ENCODE measurements at places on chromosomes 6 and 20.

GRCh38 chr20:32062776-32063170 is 10.7 kb downstream of the HCK start:
- no peak for DNase-seq

- no peak for DNase-seq
These were observed 11.5 kb downstream of the ABHD12 start for GRCh38 chr20:25378884-25379733.

- no peak for DNase-seq
These were observed 238.9 kb downstream of the MAFB start for GRCh38 chr20:40449974-40450616.

DNA sequence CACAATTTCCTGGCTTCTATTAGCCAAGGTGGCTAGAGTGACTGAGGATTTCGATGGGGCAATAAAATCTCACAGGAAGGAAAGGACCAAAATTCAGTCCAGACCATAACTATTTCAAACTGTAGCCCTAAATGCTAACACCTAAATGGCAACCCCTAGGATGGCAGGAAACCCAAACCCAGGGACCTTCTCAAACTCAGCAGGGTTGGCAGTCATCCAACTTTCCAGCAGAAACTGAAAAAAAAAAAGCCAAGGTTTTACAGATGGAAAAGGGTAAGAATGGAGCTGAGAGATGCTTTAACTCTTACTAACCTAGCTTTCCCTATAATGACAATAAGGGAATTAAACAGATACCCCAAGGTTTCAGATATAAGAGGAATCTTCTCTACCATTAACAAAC is 10.5 kb downstream of the IBTK start:
- DNase-seq: peak; percentile 21

GRCh38 chr6:35507221-35507620 is 5.5 kb downstream of the TULP1 start:
- no peak for DNase-seq

- no peak for DNase-seq
These were observed 793.9 kb upstream of the EPHA7 start for GRCh38 chr6:94213226-94213625.

DNA sequence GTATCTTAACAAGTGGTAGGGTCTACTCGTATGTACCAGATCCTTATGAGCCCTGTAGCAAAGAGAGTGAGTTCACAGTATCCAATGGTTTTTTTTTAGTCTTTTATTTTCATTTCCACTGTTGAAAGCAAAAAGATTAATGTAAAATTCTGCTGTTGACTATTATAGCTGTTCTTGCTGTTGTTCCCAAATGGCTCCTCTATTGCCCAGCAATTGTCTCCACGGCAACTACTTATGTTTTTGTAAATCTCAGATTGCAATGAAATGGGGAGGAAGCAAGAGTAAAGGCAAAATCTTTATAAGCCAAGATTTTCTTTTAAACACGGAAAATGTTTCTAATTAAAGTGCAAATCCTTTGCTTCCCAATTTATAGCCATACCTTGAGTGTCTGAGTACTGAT is 406.1 kb downstream of the EPM2A start:
- DNase-seq: no peak

- DNase-seq: no peak
These were observed 1643.9 kb downstream of the HACE1 start for GRCh38 chr6:103215847-103216246.

GRCh38 chr20:63495741-63496595 is 2.9 kb downstream of the EEF1A2 start:
- DNase-seq: peak; percentile 48

GRCh38 chr6:113315879-113316278 is 541.3 kb upstream of the MARCKS start:
- DNase-seq: peak; percentile 47

DNA sequence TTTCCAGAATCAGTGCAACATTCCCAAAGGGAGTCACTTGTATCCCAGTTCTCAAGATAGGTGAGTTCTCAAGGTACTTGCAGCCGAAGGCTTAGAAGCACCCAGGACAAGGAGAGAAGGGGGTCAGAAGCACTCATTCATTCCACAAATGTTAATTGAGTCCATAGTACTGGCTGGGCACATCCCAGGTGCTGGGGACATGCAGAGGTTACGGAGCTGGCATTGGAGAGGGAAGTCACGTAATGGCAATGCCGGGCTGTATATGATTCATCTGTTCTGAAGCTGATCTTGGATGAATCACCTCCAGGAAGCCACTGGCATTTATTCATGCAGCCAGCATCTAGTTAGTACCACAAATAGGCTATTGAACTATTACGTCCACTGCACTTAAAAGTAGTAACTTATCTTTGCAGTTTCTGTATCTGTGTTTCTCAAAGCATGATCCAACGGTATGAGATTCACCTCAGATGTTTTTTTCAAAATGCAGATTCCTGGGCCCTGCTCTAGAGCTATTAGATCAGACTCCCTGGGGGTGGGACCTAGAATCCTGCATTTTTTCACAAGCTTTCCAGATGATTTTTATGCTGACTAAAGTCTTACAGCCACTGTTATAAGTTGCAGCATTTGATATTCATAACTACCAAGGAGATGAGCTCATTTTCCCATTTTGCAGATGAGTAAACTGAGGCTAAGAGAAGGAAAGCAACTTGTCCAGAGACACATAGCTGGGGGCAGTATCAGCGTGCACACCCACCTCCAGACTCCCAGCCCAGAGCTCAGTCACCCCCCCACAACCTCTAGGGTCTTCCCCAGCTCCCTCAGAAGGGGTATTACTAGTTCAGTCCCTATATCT is 44.1 kb upstream of the ID1 start:
- DNase-seq: peak; percentile 93

DNA sequence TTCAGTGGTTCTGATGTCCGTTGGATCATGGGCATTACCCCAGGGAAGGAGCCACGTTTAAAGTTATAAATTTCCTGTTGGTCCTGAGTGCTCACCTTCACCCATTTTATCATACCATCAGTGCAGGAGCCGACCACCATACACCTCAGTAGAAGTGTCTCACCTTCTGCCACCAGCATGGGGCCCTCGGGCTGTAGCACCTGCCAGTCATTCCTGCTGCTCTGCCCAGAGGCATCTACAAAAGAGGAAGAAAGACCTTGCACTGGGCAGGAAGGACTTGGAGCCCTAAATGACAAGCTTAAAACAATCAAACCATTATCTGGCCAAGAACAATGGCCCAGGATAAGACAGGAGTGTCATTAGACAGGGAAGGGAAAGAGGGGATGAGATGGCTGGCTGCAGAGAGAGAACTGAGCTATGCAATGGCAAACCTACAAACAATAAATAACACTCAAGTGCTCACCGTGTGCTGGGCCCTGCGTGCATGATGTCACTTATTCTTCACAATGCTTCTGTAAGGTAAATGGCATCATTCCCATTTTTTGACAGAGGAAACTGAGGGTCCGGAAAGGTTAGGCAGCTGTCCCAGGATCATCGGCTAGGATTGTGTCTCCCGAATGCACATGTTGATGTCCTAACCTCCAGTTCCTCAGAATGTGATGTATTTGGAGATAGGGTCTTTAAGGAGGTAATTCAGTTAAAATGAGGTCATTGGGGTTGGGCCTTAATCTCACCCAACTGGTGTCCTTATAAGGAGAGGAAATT is 11.2 kb downstream of the SIRPB2 start:
- no peak for DNase-seq

DNA sequence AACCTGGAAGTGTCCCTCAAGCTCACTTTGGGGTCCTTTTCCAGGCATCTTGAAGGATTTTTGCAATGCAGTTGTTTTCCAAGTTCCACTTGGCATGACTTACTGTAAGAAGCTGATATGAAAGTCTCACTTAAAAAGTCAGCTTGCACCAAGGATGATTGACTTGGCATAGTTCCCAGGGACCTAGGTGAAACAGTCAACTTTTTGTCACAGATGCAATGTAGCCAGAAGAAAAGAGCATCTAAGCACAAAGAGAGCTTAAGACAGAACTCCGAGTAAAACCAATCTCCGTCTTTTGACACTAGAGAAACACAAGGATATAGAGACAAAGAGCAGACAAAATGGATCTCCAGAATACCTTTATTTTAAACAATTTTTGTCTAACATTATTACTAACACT is 2.6 kb upstream of the ZSCAN12 start:
- DNase-seq: no peak

GRCh38 chr6:162443101-162443500 is 284.5 kb downstream of the PRKN start:
- no peak for DNase-seq

- DNase-seq: no peak
These were observed 539.1 kb downstream of the CD83 start for GRCh38 chr6:14656649-14657048.

DNA sequence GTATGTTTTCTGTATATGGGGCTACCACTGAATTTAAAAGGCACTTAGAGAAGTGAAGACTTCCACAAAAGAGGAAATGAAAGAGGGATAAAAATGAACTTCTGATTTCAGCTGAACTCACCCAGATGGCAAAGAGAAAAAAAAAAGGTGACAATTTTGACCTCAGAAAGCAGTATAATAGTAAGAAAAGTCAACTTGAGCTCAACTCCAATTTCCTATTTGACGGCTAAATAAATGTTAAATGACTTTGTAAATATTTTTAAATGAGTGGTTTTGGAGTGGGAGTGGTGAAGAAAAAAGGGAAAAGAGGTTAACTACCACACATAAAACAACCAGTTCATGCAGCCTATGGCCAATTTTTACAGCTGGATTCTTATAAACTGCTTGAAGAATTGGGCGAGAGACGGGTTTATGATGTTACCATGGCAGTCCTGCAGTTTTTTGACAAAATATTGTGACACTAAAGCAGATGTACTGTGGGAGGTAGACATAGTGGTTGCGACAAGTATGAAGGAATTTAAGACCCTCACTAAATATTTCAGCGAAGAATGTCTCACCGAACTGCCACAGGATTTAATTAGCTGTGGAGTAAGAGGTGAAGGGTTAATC is 49.8 kb upstream of the ADTRP start:
- peak; percentile 31 for DNase-seq

DNA sequence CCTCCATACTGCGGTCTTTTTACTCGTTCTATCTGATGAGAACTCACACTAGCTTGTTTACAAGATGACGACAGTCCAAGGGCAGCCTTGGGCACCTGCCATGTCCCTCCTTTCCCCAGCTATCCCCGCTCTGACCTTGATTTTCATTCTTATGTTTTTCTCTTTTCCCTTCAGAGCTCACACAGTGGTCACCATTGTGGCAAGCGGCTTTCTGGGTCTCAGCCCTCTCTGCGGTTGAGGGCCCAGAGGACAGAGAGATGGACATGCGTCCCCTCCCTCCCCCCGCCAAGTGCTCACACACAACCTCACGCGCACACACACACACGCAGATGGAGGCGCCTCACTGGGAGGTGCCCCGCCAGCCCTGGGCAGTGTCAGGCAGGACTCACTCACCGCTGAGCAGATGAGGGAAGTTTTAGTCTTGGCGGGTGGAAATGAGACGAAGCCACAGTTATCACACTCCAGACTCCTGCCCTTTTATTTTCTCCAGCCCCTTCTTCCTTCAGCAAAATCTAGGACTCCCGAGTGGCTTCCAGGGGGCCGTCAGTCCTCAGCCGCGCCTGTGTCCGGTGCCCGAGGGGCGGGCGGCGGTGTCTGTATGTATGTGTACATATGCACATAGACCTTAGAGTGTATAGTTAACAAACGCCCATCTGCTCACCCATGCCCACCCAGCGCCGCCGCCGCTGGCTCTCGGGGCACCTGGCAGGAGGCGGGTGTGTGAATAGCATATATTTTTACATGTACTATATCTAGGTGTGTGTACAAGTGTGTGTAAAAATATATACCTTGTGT is 13.8 kb upstream of the MYL9 start:
- no peak for DNase-seq

DNA sequence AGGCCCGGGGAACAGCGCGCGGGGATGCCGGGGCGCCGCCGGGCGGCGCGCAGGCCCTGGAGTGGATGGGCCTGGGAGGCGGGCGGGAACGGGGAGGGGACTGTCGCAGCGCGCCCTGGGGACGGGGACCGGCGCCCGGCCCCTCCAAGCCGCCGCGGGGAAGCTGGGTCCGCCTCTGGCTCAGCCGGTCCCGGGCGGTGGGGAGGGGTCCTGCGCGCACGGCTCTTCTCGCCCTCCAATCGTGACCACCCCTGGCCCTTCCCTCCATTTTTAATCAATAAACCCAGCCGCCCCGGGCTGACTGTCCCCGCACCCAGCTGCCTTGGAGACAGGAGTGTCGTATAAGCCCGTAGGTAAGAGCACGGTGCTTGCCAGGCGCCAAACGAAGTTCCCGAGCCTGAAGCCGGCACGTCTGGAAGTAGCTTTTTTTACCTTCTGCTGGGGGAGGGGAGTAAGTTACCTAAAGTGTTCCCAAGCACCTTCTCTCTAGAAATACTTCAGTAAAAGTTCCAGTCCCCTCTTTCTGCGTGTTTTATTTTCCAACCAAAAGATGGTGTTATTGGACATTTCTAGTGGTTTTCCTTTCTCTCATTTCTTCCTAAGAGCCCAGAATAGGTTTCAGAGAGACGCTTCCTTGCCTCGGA is 780 bp upstream of the TAF4 start:
- peak; percentile 30 for DNase-seq

GRCh38 chr20:43458422-43458924 is 777 bp downstream of the SRSF6 start:
- no peak for DNase-seq

GRCh38 chr20:48234951-48235350 is 449.7 kb upstream of the SULF2 start:
- no peak for DNase-seq

All from fibroblast of skin of scalp (primary cell).